Bone marrow (tissue), 2 donors: ENCODE measurements at places on chromosomes 1 and 21.

- no peak for DNase-seq
These were observed 89.4 kb downstream of the DTL start for GRCh38 chr1:212124690-212125582.

GRCh38 chr1:92087542-92087941 lies 7.4 kb downstream of the BTBD8 start:
- no peak for DNase-seq

DNA sequence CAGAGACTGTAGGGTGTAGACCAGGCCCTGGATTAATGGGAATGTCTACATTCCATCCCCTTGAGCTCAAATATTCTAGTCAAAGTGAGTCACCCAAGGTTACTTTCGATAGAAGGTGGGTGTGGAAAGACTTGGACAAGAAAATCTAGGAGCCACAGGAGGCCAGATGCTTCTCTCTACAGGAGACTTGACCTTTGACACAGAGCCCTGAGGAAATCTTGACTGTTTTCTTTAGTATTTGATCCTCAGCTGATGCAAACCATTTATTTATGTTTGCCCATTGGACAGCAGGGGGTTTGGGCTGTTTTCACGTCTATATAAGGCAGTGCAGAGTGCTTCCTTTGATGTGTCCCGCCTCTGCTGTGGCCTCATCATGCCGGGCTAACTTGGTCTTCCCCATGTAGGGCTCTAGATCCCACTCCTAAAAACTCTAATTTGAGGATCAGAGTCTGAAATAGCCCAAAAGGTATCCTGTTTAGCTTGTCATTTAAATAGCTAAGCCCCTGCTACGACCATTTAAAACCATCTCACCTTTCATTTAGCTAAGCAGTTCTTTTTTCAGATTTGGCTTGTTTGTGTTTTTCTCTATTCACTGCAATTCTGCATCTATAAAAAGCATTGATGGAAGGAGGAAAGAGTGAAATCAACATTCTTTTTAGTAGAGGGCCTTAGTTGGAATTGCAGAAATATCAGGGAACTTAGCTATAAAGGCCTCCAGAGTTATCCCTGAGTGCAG lies 15.5 kb upstream of the MAP3K7CL start:
- no peak for DNase-seq

DNA sequence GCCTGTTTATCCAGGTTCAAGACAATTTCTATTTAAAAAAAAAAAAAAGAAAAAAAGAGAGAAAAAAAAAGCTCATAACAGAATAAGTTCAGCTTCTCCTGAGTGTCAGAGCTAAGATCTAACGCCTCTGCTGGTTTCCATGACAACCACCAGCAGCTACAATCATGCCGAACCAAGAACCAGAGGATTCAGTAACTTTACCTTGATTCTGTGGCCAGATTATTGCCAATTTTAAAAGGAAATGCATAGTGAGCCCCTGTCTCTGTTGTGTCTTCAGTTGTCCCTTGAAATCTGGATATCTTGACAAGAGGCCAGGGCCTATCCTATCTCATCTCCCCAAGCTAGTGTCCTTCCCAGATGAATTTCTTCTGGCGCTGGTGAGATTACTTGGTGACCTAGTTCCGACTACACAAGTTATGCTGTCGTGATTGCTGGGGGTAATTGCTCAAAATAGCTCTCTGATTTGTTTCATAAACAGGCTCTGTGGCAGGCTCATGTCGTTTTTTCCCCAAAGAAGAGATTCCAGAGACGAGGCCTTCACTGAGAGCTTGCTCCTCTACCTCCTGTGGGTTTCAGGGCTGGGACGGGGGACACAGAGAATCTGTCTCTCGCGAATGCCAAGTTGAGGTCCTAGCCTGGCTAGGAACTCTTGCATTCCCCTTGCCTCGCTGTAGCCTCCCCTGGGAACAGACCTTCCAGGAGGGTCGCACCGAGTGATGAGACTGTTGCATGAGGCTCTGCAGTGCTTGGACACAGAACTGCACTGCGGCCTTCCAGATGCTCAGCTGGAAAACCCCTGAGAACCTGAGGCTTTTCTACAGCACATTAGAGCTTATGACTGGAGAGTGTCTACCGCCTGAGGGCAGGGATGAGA lies 32.4 kb upstream of the SCCPDH start:
- no peak for DNase-seq

- no peak for DNase-seq
These were observed 13.5 kb upstream of the TNFRSF8 start for GRCh38 chr1:12049616-12050015.

DNA sequence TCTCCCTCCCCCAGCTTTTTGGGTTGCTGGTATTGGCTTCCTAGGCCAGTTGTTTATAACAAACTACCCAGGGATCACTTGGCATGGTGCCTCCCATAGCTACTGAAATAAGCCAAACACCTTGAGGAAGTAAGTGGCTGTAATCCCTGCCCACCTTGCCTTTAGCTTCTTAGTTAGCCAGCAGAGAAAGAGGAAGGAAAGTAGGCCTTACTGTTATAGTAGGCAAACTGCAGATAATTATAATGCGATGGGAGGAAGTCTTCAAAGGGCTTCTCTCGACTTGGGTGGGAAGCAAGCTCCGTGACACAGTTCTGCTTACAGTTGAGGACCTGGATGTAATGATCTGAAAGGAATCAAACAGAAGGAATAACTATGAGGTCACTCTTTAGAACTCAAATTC lies 8.2 kb downstream of the P3H1 start:
- DNase-seq: no peak

DNA sequence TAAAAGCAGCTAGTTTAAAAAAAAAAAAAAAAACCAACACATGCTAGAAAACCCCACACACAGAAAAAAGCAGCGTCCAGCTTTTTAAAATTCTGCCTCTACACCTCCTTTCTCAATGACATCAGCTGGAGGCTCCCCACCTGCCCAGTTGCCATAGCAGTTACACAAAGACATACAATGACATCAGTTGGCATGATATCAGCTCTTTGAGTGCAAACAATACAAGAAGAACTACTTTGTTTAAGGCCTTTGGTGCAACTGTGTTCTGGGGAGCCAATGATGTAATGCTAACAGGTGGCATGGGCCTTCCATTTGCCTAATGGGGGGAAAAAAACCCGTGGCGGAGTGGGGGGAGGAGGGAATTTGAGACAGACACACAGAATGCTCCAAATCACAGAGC lies 32.9 kb downstream of the DUSP10 start:
- peak; percentile 37 for DNase-seq

DNA sequence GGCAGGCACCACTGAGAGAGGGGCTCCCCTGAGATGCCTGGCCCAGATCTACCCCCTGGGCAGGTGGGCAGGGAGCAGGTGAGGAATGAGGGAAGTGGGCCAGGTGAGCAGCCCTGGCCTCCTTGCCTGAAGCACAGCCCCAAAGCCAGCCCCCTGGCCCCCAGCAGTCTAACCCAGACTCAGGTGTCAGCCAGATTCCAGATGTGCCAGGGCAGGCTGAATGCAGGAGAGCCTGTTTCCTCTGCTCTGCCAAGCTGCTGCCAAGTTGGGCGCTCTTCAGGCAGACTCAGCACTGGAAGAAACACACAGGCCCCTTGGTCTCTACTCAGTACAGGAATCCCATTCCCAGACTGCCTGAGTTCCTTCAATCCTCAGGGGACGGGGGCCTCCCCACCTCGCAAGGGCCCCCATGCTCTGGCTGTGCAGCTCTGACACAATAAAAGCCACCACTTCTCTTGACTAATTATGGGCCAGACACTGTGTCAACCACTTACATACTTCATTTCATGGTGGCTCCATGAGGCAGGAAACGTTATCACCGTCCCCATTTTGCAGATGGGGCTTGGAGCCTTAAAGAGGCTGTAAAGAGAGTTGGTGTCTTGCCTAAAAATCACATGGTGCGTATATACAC lies 20.4 kb downstream of the ARHGEF19 start:
- DNase-seq: no peak

GRCh38 chr1:111736548-111737215 lies 2.5 kb downstream of the INKA2 start:
- no peak for DNase-seq

DNA sequence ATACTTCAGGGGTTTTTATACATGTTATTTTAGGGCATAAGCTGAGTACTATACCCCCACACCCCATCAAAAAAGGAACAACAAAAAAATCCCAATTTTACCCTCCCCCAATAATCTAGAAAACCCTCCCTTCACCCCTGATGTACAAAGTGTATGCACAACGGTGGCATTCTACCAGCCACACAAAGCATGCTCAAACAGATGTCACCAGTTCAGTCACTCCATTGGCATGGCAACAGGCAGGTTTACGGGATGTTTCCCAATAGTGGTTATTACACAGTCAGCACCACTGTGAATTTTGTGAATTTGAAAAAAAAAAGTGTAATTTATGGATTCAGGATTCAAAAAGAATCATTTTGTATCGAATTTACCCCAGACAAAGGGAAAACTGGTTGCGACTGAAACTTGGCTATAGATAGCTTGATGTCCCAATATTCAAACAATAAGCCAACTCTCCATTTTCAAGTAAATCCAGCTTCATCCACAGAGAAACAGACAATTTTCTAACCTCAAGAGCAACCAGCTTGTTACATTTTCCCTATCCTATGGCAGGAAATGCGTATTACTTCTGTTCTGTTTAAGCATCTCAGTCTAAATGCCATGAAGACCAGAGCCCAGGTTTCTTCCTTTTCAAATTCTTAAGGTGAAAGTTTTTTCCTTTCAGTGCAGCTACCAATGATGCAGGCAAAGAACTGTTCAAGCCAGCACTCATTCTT lies 34.0 kb upstream of the SLC45A3 start:
- DNase-seq: no peak

- DNase-seq: no peak
These were observed 100.5 kb downstream of the AK5 start for GRCh38 chr1:77382366-77382765.
